ENCODE measurements at places on chromosomes 12 and 14. TPM values are rescaled to one million over a fixed set of nuclear protein-coding genes. Genes with fewer than 3 reads are reported as not detected.

KRAS gene
- total RNA-seq, result 19.0 TPM

IGFBP6 gene
- total RNA-seq, result 2.3 TPM

- H3K4me1 ChIP-seq, result peaks cover 53% of the 10 kb centered on the region
- peak overlapping the region; percentile 83 for H3K27ac ChIP-seq
- DNase-seq, result peak; percentile 68
- H3K4me3 ChIP-seq, result peak overlapping the region; percentile 87
- no peaks in the 10 kb centered on the region for H3K27me3 ChIP-seq
Measured at GRCh38 chr12:8033153-8034044, 883 bp downstream of the FOXJ2 start.

GRCh38 chr12:26648066-26648465 lies 184.9 kb downstream of the ITPR2 start:
- no peaks in the 10 kb centered on the region for H3K27me3 ChIP-seq
- DNase-seq, result no peak
- H3K4me1 ChIP-seq, result peaks cover 6% of the 10 kb centered on the region
- H3K36me3 ChIP-seq, result peaks cover 38% of the 10 kb centered on the region

DNA sequence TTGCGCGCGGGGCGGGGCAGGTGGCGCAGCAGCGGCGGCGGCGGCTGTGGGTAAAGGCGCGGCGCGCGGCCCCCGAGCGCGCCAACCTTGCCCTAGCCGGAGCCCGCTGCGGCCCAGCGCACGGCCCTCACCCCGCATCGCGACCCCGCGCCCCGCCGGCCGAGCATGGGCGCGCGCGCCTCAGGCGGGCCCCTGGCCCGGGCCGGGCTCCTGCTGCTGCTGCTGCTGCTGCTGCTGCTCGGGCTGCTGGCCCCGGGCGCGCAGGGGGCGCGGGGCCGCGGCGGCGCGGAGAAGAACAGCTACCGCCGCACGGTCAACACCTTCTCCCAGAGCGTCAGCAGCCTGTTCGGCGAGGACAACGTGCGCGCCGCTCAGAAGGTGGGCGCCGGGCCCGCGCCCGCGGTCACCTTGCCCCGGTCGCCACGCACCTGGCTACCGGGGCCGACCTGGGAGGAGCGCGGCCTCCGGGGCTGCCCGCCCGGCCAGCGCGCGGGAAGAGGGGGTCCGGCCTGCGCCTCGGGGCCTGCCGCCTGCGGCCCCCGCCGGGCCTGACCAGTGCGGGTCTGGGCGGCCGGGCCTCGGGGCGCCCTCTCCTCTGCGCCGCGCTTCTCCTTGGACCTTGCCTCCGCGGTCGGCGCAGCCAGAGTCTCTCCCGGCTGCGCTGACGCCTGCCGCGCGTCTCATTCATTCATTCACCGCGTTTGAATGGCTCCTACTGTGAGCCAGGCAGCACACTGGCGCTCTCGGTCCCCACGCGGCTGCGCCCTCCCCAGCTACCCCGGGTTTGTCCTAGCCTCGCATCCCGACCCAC lies at the start of gene BRI3BP:
Gene BRI3BP (plus strand): TSS at position 20 of the 811 bp plus-strand sequence. CDS start 146 bp downstream, at position 166.
- peak within 1 kb of the TSS; percentile 88 for H3K4me3 ChIP-seq
- peaks cover 20% of the 10 kb centered on the region for H3K4me1 ChIP-seq

SUPT16H gene
- 171 TPM for total RNA-seq

- no peak overlapping the region for H3K4me3 ChIP-seq
- peaks cover 10% of the 10 kb centered on the region for H3K4me1 ChIP-seq
- H3K36me3 ChIP-seq, result no peaks in the 10 kb centered on the region
- no peak overlapping the region for H3K27ac ChIP-seq
- DNase-seq, result peak; percentile 59
Measured at GRCh38 chr14:56491299-56492285, 88.0 kb upstream of the TMEM260 start.

IFNG gene
- total RNA-seq, result 42.7 TPM

GRCh38 chr12:53068811-53069585 lies 10.2 kb downstream of the SPRYD3 start:
- H3K27me3 ChIP-seq, result no peaks in the 10 kb centered on the region
- peak overlapping the region; percentile 29 for H3K27ac ChIP-seq
- no peak overlapping the region for H3K4me3 ChIP-seq
- H3K36me3 ChIP-seq, result peaks cover 28% of the 10 kb centered on the region

NRXN3 gene
- total RNA-seq, result not detected

ARHGDIB gene
- 771 TPM for total RNA-seq

- no peak overlapping the region for H3K27ac ChIP-seq
- H3K4me1 ChIP-seq, result no peaks in the 10 kb centered on the region
- no peak for DNase-seq
- H3K27me3 ChIP-seq, result peaks cover 8% of the 10 kb centered on the region
- H3K4me3 ChIP-seq, result no peak overlapping the region
- H3K36me3 ChIP-seq, result no peaks in the 10 kb centered on the region
Measured at GRCh38 chr12:5758347-5758746, 186.7 kb downstream of the ANO2 start.

DNA sequence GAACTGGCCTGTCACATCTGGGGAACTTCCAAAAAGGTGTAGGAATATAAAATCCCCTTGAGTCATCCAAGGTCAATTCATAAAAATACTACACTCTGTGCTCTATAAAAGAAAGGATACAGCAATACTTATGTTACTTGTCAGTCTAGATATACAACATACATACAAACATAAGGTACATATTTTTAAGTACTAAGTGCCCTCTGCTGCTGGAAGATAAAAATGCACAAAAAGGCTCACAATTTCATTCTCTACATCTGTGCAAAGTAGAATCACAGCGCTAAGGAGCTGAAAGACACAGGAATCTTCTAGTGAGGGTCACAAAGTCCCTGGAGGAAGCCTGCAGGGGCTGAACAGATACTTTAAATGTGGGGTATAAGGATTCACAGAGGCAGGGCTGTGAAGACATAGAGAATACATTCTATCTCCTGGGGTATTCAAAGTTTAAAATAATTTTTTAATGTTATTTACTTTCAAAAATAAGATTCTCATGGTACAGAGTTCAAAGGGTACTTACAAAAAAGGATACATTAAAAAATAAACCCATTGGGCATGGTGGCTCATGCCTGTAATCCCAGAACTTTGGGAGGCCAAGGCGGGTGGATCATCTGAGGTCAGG lies 10.2 kb upstream of the GOLGA5 start:
- H3K4me1 ChIP-seq, result peaks cover 15% of the 10 kb centered on the region
- no peak overlapping the region for H3K4me3 ChIP-seq
- DNase-seq, result peak; percentile 61
- no peaks in the 10 kb centered on the region for H3K27me3 ChIP-seq

DNA sequence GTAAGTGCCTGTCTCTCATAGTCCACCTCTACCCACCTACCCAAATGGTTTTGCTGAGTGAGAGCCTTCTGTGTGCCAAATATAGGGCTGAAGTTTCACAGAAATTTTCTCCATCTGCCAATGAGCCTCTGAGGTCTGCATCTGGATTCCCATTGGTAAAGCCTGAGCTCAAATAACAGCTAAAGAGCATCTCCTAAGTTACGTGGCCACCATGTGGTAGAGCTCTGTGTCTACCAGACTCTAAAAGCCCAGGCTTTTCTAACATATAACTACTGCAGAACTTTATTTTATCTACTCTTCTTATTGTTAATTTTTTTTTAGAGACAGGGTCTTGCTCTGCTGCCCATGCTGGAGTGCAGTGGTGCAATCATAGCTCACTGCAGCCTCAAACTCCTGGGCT lies 16.0 kb downstream of the AMDHD1 start:
- no peak for DNase-seq
- H3K4me1 ChIP-seq, result no peaks in the 10 kb centered on the region
- H3K4me3 ChIP-seq, result no peak overlapping the region
- no peaks in the 10 kb centered on the region for H3K36me3 ChIP-seq
- H3K27ac ChIP-seq, result no peak overlapping the region
- no peaks in the 10 kb centered on the region for H3K27me3 ChIP-seq

REP15 gene
- total RNA-seq, result not detected

DNA sequence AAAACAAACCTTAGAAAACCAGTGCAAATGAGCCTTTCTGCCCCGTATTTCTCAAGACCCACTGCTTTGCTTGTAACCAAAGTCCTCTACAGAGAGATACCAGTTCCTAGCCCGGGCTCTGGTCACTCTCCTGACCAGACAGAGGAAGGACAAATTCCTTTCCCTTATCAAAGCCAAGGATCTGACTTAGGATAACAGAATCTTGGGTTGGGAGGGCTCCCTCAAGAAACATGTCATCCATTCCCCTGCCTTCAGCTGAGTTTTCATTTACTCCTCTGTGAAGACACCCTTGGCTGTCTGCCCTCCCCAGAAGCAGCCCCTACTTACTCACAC lies 116.0 kb upstream of the PARP11 start:
- H3K4me3 ChIP-seq, result peak overlapping the region; percentile 58
- DNase-seq, result no peak
- H3K36me3 ChIP-seq, result no peaks in the 10 kb centered on the region

DNA sequence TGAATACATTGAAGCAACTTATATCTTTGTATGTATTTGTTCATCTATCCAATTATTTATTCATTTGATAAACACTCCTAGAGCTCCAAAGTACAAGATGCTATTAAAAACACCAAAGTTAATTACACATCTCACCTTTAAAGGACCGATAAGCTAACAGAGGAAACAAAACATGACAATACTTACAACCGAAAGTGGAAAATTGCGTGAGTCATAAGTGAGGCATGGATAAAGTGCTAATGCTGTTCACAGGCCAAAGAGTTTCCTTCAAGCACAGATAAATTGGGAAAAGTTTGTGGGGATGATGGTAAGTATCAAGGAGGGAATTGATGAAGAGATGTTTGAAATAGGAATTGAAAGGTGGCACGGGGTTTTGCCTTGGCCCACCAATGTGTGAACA lies 172.8 kb upstream of the KITLG start:
- DNase-seq, result no peak
- peaks cover 2% of the 10 kb centered on the region for H3K27me3 ChIP-seq
- no peak overlapping the region for H3K4me3 ChIP-seq

GRCh38 chr14:100391724-100392123 lies 68.6 kb downstream of the SLC25A47 start:
- no peaks in the 10 kb centered on the region for H3K27me3 ChIP-seq
- no peak for DNase-seq
- H3K4me3 ChIP-seq, result no peak overlapping the region
- peaks cover 4% of the 10 kb centered on the region for H3K4me1 ChIP-seq

DNA sequence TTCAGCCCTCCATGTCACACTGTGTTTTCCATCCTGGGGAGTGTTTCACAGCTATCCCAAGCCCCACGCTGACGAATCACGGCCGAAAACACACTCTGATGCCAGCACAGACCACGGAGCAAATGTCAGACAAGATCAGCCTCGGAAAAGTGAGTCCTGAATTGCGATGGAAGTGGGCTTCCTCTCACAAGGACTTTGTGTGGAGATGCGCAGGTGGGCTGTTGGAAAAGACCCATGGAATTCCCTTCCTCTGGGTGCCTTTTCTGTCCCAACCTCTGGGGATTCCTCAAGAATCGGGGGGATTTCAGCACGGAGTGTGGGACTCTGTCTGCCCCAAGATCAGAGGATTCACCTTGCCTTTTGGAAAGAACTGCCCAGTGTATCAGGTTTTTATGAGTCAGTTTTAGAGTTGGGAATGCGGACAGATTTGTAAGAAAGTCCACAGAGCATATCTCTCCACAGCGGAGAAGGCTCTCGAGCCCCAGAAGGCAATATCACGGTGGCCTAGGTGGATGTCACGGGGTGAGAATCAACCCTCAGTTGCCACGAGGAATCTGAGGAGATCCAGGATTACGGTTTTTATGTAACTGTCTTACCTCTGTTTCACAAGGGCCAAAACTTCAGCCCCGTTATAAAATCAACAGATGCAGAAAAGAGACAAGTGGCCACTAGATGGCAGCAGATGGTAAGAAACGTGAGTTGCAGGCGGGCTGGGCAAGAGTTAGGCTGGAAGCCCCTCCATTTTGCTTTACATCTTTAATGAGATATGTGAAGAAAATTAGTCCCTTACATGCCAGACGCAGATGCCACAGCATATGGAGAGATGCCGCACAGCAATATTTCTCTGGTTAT lies 201.9 kb downstream of the DAD1 start:
- no peak overlapping the region for H3K27ac ChIP-seq
- no peak for DNase-seq
- no peaks in the 10 kb centered on the region for H3K36me3 ChIP-seq
- no peaks in the 10 kb centered on the region for H3K4me1 ChIP-seq
- H3K4me3 ChIP-seq, result no peak overlapping the region

GRCh38 chr12:45008211-45008610 lies 42.7 kb downstream of the DBX2 start:
- H3K4me3 ChIP-seq, result no peak overlapping the region
- peaks cover 13% of the 10 kb centered on the region for H3K27me3 ChIP-seq
- no peaks in the 10 kb centered on the region for H3K4me1 ChIP-seq
- DNase-seq, result no peak
- H3K27ac ChIP-seq, result no peak overlapping the region

- H3K27me3 ChIP-seq, result peaks cover 9% of the 10 kb centered on the region
- H3K4me1 ChIP-seq, result peaks cover 20% of the 10 kb centered on the region
- H3K27ac ChIP-seq, result no peak overlapping the region
- H3K4me3 ChIP-seq, result no peak overlapping the region
- no peaks in the 10 kb centered on the region for H3K36me3 ChIP-seq
- no peak for DNase-seq
Measured at GRCh38 chr14:101601606-101602465, 40.5 kb downstream of the DIO3 start.

CLSTN3 gene
- 30.8 TPM for total RNA-seq

DNA sequence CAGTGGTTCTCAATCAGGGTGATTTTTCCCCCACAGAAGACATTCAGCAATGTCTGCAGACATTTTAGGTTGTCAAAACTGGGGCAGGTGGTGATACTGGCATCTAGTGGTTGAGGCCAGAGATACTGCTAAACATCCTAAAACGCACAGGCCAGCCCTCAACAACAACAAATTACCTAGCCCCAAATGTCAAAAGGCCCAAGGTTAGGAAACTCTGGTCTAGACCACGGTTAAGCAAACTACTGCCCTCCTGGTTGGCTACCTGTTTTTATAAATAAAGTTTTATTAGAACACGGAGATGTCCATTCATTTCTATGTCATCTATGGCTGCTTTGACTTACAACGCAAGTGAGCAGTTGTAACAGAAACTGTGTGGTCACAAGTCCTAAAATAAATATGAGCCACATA lies 186.7 kb downstream of the EFCAB11 start:
- no peaks in the 10 kb centered on the region for H3K27me3 ChIP-seq
- H3K4me1 ChIP-seq, result peaks cover 30% of the 10 kb centered on the region
- H3K36me3 ChIP-seq, result peaks cover 5% of the 10 kb centered on the region
- peak; percentile 79 for DNase-seq
- H3K4me3 ChIP-seq, result peak overlapping the region; percentile 50

- no peak overlapping the region for H3K4me3 ChIP-seq
- peaks cover 2% of the 10 kb centered on the region for H3K4me1 ChIP-seq
- H3K27ac ChIP-seq, result no peak overlapping the region
- H3K27me3 ChIP-seq, result peaks cover 3% of the 10 kb centered on the region
- no peaks in the 10 kb centered on the region for H3K36me3 ChIP-seq
- DNase-seq, result no peak
Measured at GRCh38 chr12:22282283-22282682, 52.2 kb downstream of the ST8SIA1 start.

GRCh38 chr14:70714055-70714550 lies 72.4 kb downstream of the TTC9 start:
- no peaks in the 10 kb centered on the region for H3K36me3 ChIP-seq
- no peak overlapping the region for H3K4me3 ChIP-seq
- H3K27me3 ChIP-seq, result no peaks in the 10 kb centered on the region
- peaks cover 2% of the 10 kb centered on the region for H3K4me1 ChIP-seq

LRIG3 gene
- not detected for total RNA-seq

C14orf119 gene
- 49.2 TPM for total RNA-seq

YEATS4 gene
- total RNA-seq, result 60.9 TPM

PRIMA1 gene
- total RNA-seq, result not detected

Measured in activated CD8-positive, alpha-beta T cell treated with anti-CD3 and anti-CD28 coated beads for 36 hours (primary cell).